Tongue (tissue), 3 donors: ENCODE measurements at places on chromosomes 3 and 15. TPM values are rescaled to one million over a fixed set of nuclear protein-coding genes. Genes with fewer than 3 reads are reported as not detected.

Gene NMNAT3
- 7.5 TPM for total RNA-seq

Gene CCR3
- 0.51 TPM for total RNA-seq

Gene RHOV
- 11.8 TPM for total RNA-seq

Gene SPTSSB
- 4.4 TPM for total RNA-seq

Gene CHL1
- 69.0 TPM for total RNA-seq

Gene PROK2
- 0.31 TPM for total RNA-seq

Gene GXYLT2
- 47.7 TPM for total RNA-seq

Gene JMJD7
- total RNA-seq, result 16.7 TPM

DNA sequence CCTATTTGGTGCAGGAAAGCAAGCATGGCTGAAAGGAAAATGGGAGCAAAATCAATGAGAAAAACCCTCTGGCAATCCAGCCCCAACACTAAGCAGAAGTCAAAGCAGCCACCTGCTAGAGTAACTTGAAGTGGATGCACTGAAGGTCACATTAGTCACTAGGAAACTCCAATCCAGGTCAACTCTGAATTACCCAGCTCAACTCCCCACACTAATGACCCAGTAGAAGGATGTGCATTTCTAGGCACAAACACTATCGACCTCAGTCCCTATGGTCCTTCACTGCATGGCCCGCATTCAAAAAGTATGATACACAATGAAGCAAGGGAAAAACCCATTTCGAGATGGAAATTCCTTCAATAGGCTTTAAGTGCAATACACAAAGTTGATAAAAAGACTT lies 80.6 kb downstream of the RAD18 start:
- no peak for DNase-seq

DNA sequence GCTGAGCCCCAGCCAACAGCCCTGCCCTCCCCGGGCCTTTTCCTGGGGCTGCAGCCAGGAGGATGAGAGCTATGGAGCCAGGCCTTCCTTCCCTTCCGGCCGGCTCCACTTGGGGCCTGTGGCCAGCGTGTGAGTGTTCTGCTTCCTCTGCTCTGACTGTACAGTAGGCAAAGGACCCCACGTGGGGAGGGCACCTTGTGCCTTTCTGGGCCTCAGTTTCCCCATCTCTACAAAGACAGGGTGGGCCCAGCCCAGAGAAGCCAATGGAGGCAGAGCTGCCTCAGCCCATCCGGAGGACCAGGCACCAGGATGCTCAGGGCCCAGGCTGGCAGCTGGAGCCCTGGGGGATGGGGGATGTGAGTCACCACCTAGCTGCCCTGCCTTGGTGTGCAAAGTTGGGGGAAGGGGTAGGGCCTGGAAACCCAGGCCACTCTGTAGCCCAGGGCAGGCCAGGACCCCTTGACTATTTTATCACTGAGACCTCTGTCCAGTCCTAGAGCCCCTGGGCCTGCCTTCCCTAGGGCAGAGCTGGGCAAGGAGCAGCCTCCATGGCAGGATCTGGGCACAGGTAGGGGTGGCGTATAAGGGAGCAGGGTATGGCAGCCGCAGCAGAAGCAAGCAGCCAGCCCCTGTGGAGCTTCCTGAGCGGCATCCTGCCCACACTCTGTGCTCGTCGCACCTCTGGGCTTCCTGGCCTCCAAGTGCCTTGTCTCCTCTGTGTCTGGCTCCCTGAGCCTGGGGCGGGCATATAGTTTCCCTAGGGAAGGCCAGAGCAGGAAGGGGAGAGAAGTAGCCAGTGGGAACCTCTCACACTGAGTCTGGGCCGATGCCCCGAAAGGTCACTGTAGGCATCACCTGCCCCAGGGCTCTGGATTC lies 1.8 kb downstream of the PSTPIP1 start:
- DNase-seq, result no peak

DNA sequence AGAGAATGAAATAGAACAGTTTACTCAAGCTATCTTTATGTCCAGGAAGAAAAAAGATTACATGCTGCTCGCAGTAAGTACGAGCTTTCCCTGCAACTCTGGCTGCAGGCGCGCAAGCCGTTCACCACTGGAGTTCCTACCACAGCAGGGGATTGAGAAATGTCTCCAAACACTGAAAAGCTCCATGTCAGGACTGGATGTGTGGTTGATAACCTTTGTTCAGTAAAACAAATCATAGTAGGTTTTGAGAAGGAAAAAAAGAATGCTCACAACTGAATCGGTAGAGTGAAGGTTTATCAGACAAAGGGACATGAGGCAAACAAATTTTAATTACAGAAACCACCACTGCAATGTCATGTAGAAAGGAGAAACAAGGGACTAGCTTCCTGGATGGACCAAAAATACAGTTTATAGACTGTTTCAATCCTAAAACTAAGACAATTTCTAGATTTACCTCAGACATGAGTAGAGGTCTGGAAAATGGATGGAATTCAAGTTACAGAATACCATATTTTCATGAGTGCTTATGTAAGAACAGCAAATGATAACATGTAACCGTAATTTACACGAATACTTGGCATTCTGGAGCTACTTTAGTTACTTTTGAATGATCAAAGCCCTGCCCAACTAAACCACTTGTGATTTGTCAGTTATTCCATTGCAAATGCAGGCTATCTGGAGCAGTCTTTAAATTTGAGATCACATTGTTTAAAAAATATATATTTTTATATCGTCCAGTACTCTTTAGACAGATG lies 471.1 kb downstream of the SHQ1 start:
- DNase-seq, result no peak

GRCh38 chr3:66490214-66490613 lies 10.6 kb downstream of the LRIG1 start:
- DNase-seq, result no peak

GRCh38 chr3:37652851-37653250 lies 208.8 kb upstream of the CTDSPL start:
- DNase-seq, result no peak

- no peak for DNase-seq
These were observed 95.9 kb upstream of the TNIK start for GRCh38 chr3:171556148-171556547.

GRCh38 chr15:50150349-50150748 lies 31.3 kb upstream of the ATP8B4 start:
- DNase-seq, result no peak

DNA sequence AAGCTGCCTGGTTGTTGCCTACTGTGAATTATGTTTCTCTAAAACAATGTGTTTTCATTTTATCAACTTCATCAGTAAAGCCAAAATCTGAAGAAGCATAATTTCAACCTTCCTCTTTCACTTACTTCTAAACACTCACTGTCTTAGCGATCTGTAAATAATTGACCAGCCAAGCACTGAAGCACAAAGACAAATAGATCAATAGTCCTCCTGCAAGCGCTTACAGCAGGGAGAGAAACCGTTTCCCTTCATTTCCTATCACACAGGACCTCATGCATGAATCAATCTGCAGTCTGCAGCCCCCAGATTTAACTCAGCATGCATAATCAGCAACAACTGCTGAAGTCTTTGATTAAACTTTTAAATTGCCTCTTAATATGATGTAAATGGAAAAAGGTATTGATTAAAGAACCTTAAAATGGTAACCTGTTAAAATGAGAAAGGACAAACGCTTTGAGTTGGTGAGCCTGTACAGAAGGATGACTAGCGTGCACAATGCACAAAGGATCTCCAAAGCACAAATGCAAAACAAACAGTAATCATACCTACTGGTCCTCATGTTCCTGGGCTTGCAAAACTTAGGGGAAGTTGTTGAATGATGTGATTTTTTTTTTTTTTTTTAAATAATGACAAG lies 370.2 kb upstream of the ZNF385D start:
- DNase-seq, result no peak

GRCh38 chr3:159266779-159267178 lies 464.9 kb downstream of the MFSD1 start:
- DNase-seq, result peak; percentile 51

GRCh38 chr15:69979262-69979661 lies 118.5 kb downstream of the TLE3 start:
- no peak for DNase-seq

DNA sequence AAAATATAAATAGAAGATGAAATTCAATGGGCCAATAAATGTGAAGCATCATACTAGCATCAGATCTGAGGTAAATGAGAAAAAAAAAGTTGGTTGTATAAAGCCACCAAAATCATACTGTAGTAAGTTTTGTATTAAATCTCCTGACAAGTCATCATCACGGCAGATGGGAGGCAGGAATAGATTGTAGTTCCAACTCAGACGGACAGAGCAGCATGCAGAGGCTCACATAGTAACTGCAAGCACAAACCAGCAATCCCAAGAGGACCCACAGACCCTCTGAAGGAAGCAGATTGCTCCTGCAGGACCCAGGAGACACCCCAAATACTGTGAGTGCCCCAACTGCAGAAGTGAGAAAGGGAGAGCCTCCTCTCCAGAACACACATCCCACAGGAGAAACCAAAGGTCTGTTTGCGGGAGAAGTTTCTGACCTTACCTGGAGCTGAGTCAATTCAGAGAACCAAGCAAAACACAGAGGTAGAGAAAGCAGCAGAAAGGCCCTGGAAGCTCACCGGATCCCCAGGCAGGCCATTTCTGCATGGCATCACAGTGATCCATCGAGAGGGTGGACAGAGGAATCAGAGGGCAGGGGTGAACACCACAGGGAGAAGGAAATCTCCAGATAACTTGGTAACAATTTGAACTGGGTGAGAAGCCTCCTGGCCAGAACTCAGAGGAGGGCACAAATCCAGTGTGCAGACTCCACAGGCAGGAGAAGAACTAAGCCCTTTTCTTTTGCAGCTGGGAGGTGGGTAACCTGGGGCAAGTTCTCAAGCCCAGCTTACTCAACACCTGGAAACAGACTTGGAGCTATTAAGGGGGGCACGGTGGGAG lies 141.6 kb upstream of the ARHGEF26 start:
- no peak for DNase-seq

- no peak for DNase-seq
These were observed 32.9 kb downstream of the PIK3CA start for GRCh38 chr3:179181021-179181472.

DNA sequence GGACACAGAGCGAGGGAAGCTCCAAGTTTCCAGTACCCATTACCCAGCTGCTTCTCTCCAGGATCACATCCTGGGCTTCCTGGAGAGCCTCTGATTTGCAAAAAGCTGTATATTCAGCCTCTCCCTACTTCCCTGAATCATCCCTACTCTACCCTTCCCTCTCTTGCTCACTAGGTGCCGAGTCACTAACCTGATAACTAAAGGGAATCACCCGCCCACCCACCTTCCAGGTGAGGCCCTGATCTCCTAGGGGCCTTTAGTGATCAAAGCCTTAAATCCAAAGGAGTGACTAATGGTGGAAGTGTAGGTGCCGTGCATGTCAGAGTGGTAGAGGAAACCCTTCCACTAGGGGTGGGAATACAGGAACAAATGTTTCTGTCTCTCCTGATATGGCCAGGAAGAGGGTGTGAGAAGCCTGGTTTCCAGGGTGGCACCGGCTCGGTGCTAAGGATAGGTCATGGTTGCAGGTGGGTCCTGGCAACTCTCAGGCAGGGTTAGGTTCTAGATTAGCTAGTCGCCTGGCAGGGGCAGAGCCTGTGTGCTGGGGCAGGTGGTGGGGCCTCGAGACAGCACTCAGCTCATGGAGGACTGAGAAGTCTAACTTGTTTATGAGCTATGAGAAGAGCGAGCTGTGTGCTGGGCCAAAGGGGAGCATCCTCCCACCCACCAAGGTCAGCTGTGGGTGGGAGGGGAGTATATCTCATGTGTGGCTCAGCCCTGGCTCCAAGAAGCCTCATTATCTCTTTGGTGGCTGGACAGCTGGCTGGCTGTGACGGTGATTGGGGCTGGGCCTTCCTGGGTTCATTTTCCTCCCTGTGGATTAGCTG lies 10.1 kb downstream of the SEMA7A start:
- DNase-seq, result no peak

- DNase-seq, result no peak
These were observed 124.7 kb downstream of the WNT5A start for GRCh38 chr3:55362210-55362960.

GRCh38 chr3:195914648-195915473 lies 6.5 kb upstream of the TNK2 start:
- peak; percentile 96 for DNase-seq

DNA sequence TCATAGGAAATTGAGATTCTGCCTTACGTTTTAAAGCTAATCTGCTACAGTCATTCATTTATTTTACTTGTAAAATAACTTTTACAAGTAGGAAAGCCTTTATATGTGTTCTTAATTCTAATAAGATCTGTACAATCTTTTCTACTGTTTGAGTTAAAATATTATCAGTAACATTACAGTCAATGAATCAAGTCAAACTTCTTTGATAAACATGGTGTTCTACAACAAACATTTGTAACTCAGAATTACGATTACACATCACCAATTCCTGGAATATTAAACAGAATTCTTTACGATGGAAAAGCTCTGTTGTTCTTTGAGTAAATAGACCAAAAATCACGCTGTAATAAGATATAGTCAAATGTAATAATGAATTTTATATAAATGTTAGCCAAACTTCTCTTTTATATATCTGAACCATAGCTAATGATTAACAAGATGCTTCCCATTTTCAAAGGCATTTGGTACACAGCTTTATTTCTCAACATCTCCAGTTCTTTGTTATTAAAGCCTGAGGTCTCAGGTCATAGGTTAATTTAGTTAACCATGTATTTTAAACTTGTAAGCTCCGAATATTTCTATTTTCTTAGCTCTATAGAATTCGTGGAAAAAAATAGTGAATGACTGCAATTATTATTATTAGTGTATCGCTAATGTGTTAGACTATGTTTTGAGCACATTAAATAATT lies 232.4 kb downstream of the NAALADL2 start:
- DNase-seq, result no peak
